ENCODE measurements at places on chromosomes 1 and 21. TPM values are rescaled to one million over a fixed set of nuclear protein-coding genes. Genes with fewer than 3 reads are reported as not detected.

The OBSCN gene
- total RNA-seq, result 3.7 TPM

The KPRP gene
- not detected for total RNA-seq

The LRP8 gene
- total RNA-seq, result 9.9 TPM

The WNT2B gene
- total RNA-seq, result 3.9 TPM

The NBPF20 gene
- total RNA-seq, result 2.8 TPM

The DYNLT4 gene
- not detected for total RNA-seq

The B3GALT5 gene
- total RNA-seq, result 0.06 TPM

The CTH gene
- 2.5 TPM for total RNA-seq

The WNT9A gene
- 1.3 TPM for total RNA-seq

The ENSA gene
- total RNA-seq, result 138 TPM

The ASH1L gene
- 65.3 TPM for total RNA-seq

The TAS1R3 gene
- 0.19 TPM for total RNA-seq

The OPTC gene
- not detected for total RNA-seq

The AQP10 gene
- not detected for total RNA-seq

The ANGPTL3 gene
- not detected for total RNA-seq

The VASH2 gene
- total RNA-seq, result 3.0 TPM

The S100A9 gene
- total RNA-seq, result 892 TPM

The PCP4 gene
- total RNA-seq, result not detected

The MROH9 gene
- total RNA-seq, result not detected

The PTGER3 gene
- total RNA-seq, result 253 TPM

The TSPEAR gene
- total RNA-seq, result not detected

The WNT3A gene
- total RNA-seq, result not detected

The TTC34 gene
- total RNA-seq, result 0.35 TPM

The SMCP gene
- not detected for total RNA-seq

The BSND gene
- not detected for total RNA-seq

The SPRR1B gene
- not detected for total RNA-seq

The OSCP1 gene
- 7.0 TPM for total RNA-seq

The HORMAD1 gene
- 0.29 TPM for total RNA-seq

The ADGRL2 gene
- total RNA-seq, result 37.1 TPM

The EPHA8 gene
- total RNA-seq, result not detected

The RPRD2 gene
- total RNA-seq, result 21.7 TPM

The CLK2 gene
- total RNA-seq, result 34.7 TPM

The KIF21B gene
- total RNA-seq, result 2.8 TPM

The RNU1-3 gene
- 6,165 TPM for total RNA-seq

The NPHS2 gene
- not detected for total RNA-seq

The ARHGEF16 gene
- total RNA-seq, result 1.6 TPM

The SLC39A1 gene
- 92.2 TPM for total RNA-seq

The LMX1A gene
- total RNA-seq, result 0.32 TPM

The GABRD gene
- not detected for total RNA-seq

The PKLR gene
- not detected for total RNA-seq

The GPR25 gene
- not detected for total RNA-seq

The DIO1 gene
- not detected for total RNA-seq

The C1orf94 gene
- total RNA-seq, result not detected

The TDRD5 gene
- 0.35 TPM for total RNA-seq

The FRRS1 gene
- total RNA-seq, result 6.0 TPM

The CFHR4 gene
- total RNA-seq, result not detected

The SLC5A9 gene
- 1.0 TPM for total RNA-seq
